Stimulated activated CD8-positive, alpha-beta memory T cell treated with anti-CD3 and anti-CD28 coated beads, Interleukin-2, amount 100 ng/mL, for 1 hour (primary cell): ENCODE measurements at places on chromosomes 11 and 22.

DNA sequence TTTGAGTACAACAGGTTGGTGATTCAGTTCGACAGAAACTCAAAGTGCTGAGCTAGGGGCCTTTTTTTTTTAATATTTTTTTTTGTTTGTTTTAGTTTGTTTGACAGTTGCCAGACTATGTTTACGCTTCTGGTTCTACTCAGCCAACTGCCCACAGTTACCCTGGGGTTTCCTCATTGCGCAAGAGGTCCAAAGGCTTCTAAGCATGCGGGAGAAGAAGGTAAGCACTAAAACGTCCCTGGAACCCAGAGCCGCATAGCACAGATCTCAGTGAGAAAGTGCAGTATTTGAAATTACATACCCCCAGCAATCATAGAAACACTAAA is 649 bp downstream of the PRRG4 start:
- no peak for DNase-seq

DNA sequence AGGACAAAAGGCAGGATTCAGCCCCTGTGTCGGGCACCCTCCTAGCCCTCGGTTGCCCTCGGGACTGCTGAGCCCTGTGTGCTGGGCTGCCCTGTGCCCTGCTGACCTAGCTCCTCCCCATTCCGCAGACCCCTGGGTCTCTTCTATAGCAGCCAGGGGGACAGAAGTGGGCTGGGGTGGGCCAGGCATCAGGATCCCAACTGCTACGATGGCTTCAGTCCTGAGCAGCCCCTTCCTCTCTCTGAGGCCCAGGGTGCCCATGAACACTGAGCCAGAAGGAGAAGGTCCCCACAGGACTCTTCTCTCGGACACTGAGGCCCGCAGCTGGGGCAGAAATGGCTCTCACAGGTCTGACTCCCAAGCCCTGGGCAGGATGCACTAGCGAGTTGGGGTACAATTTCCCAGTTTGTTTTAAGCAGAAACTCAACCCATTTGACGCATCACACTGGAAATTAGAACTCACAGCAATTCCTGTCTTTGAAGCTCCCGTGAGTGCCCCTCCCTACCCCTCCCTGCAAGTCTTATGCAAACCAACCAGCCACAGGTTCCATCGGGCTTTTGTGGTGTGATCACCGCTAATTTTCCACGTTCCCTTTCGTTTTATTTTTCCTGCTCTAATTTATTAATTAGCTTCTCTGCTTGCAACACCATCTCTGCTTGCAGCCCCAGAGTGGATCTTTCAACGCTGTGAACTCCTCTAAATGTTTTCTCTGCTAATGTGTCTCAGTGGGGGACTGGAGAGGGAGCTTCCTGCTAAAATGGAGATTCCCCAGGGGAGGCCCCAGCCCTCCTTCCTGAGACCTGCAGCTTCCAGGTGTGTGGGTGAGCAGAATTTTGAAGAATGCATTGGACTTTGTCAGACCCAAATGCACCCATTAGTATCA is 56.7 kb downstream of the PHF21B start:
- DNase-seq: no peak

DNA sequence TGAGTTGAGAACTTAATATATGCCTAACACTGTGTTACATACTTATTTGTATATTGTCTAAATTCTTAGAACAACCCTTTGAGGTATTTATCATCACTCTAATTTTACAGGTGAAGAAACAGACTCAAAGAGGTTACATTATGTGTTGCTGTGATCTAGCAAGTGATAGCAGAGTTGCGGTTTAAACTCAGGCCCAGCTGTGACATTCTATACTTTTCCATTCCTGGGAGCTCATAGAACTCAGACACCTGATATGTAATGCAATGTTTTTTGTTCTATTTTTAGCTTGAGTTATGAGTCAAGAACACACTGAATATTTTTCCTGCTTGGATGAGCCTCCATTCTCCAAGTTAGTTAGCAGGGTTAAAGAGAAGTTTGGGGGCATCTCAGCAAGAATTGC is 449.7 kb upstream of the DDI1 start:
- DNase-seq: no peak

GRCh38 chr11:121068787-121069186 is 32.3 kb upstream of the TECTA start:
- DNase-seq: no peak

- no peak for DNase-seq
These were observed 31.3 kb upstream of the GNB1L start for GRCh38 chr22:19885841-19886592.

- no peak for DNase-seq
These were observed 11.1 kb downstream of the SYNGR1 start for GRCh38 chr22:39360674-39361413.

GRCh38 chr11:121417055-121417551 is 35.0 kb upstream of the SORL1 start:
- DNase-seq: no peak
